ENCODE measurements at places on chromosomes 4 and X.

DNA sequence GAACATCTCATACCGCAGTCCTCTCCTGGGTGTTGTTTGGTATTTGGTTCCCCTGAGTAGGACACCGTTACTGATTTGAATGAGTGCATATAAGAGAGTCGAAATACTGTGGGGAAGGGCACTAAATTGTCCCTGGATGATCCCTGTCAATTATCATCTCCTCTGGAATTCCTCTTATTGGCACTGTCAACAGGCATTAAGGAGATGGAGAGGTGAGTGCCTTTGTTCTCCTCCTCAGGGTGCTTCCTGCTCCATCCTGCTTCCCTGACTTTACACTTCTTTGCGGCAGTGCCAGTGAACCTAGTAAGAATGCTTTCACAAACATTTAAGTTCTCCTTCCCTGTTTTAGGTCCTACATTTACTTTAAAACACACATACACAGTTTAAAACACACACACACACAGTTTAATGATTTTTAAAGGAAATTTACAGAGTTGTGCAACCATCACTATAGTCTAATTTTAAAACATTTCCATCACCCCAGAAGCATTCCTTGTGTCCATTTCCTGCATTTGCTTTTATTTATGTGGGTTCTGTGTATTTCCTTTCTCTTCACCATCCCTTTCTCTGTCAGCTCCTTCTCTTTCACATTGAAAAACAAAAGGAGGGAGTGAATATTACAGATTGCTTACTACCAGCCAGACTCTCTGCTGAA, 20.9 kb upstream of the ZRSR2 start:
- no peak for DNase-seq

GRCh38 chr4:3200423-3201090, 48.4 kb upstream of the MSANTD1 start:
- DNase-seq = no peak

- no peak for DNase-seq
Observed at GRCh38 chrX:140572724-140573123, 67.9 kb upstream of the SOX3 start.

- DNase-seq = no peak
Observed at GRCh38 chrX:153642051-153642654, 4.8 kb upstream of the DUSP9 start.

GRCh38 chr4:87075876-87076275, 141.1 kb downstream of the AFF1 start:
- no peak for DNase-seq

DNA sequence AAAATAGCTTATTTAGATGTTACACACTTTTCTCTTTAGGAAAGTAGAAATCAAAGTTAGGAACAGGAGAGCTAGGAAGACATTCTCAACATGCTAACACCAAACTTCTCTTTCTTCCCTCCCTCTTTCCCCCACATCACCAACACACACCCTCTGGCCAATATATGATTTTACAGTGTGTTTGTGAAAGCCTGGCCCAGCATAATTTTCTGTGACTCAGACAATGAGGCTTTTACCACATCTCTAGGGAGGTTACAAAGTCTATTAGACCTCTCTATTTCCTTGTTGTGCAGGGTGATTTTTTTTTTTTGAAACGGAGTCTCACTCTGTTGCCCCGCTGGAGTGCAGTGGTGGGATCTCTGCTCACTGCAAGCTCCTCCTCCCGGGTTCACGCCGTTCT, 189.9 kb downstream of the AASDH start:
- no peak for DNase-seq

GRCh38 chr4:42327323-42327722, 70.0 kb upstream of the SHISA3 start:
- DNase-seq = no peak

DNA sequence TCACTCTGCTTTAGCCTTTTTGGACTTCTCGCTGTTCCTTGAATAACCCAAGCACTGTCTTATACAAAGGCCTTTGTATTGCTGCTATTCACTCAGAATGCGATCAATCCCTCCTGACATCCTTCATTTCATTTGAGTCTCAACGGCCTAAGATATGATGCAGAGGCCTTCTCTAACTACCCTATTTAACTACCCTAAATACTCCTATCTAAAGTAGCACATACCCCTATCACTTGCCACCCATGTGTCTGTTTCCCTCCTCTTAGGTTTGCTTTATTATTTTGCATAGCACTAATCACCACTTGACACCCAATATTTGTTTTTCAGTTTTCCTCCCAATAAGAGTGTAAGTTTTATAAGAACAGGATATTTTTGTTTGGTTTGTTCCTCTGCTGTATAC, 42.3 kb upstream of the ACSL4 start:
- DNase-seq = no peak

GRCh38 chr4:3201718-3202702, 46.9 kb upstream of the MSANTD1 start:
- DNase-seq = peak; percentile 32

- no peak for DNase-seq
Observed at GRCh38 chr4:153232768-153233167, 28.5 kb downstream of the TRIM2 start.

GRCh38 chr4:27616166-27616565, 755.5 kb downstream of the STIM2 start:
- DNase-seq = no peak

GRCh38 chrX:65755786-65756185, 88.3 kb downstream of the MSN start:
- no peak for DNase-seq

DNA sequence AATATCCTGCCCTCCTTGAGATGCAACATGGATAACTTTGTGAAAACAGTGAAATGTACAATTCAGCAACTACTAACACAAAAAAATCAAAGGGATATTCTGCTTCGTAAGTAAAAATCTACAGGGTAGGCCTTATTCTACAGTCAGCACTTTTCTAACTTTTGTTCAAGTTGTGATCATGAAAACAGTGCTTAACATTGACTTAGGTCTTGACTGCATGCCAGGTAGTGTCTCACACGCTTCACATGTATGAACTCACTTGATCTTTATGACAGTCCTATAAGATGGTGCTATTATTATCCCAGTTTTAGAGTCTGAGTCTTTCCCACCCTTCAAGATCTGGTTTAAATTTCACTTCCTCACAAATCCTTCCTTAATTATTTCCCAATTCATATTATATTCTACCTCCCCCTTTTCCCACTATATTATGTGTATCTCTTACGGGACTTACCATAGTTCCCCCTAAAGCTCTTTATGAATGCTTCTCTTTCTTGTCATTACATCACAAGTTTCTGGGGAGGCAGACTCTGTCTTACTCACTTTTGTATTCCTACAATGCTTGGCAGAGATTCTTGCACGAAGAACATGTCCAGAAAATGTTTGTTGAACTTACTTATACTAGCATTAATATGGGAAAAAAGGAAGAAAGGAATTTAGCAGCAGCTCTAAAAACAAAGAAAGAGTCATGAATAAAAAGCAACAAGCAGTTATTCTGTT, 179.8 kb downstream of the SCFD2 start:
- DNase-seq = no peak

- no peak for DNase-seq
Observed at GRCh38 chr4:122163301-122163700, 11.2 kb downstream of the BLTP1 start.

DNA sequence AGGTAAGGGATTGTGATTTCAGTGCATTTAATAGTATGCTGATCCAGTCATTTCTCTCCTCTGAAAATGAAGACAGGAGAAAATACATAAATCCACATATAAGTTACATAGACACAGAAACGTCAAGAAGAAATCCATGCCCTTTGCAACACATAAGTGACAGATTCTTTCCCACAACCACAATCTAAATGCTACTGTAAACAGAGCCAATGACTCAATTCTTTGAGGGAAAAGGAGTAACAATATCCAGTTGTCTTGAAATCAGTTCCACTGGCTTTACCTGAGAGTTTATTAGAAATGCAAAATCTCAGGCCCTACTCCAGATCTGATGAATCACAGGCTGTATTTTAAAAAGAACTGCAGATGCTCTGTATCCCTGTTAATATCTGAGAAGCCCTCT, 66.4 kb downstream of the ARAP2 start:
- DNase-seq = no peak

DNA sequence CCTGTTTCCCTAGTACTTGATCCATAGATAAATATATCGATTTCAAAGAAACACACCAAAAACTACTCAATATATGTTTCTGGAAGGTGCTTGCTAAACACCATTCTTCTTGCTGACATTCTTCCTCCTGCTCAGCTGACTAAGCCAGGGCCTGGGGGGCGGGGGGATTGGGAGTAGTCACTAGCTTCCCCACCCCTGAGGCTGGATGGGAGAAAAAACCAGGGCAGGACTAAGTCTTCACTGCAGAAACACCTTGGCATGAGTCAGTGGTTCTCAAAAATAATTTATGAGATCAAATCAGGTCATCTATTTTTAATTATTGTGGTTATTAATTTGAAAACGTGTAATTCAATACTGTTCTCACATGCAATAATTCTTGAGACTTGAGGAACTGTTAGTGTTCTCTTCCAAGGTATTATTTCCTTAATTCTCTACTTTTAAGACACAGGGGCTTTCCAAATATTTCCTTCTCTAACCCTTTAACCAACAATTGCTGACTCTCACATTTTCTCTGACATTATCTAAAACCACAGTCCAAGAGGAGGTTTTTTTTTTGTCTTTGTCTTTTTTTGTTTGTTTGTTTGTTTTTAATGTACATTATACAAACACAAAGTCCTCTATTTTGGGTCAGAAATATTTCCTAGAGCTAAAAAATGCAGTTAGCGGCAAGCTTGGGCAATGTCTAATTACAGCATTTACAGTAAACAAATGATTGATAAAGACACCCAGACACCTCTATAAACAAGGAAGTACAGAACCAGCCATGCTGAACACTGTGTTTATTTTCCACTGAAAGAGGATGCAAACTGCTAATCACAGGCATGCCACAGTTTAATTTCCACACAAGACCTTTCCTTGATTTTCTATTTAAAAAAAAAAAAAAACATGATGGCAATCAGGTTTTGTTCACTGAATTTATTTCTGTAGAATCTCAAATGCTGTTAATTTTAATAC, 120.3 kb upstream of the USP9X start:
- DNase-seq = no peak

DNA sequence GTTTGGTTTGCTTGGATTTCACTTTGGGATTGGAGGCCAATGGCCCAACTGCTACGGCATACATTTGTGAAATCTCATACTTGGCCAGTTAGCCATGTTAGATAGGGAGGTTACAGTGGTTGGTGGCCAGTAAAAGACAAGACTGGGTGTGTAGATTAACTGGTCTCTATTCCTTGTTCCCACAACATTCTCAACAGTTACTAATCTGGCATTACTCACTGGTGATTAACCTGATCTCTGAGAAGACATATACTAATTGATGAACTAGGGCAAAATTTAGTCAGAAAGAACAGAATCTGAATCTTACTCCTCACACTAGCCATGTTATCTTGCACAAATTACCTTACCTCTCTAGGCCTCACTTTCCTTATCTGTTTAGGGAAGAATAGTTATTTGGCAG, 33.4 kb downstream of the GATB start:
- no peak for DNase-seq

GRCh38 chrX:112835019-112835418, 5.6 kb downstream of the AMOT start:
- no peak for DNase-seq

DNA sequence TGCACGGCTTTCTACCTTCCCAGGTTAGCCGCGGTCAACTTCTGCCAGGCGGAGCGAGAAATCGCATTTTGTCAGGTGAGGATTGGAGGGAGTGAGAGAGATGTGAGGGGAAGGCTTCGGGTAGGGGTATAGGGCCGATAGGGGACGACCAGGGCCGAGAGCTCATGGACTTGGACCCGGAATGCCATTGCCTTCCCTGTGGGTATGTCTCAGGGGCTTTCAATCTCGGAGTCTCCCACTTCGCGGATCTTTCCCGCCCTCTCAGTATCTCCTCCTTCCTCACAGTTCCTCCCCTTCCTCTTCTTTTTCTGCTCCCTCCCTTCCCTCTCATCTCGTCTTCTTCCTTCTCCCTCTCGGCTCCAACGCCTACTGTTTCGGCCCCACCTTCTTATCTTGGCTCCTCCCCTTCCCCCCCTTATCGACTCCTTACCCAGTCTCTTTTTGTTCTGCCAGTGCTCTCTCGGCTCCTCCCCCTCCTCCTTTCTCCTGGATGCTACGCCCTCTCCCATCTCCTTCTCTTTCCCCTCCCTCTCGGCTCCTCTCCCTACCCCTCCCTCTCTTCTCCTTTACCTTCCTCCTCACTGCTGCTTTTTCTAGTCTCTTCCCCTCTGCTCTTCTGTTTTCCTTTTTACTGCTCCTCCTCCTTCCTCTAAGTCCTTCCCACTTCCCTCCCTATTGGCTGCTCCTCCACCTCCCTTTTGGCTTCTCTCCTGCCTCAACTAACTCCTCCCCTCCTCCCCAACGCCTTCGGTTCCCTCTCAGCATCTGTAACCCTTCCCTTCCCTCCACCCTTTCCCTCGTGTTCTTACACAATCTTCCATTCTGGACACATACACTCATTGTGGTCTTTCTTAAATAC, 29.4 kb upstream of the RBMX start:
- peak; percentile 78 for DNase-seq

GRCh38 chr4:153242839-153243324, 38.6 kb downstream of the TRIM2 start:
- no peak for DNase-seq

DNA sequence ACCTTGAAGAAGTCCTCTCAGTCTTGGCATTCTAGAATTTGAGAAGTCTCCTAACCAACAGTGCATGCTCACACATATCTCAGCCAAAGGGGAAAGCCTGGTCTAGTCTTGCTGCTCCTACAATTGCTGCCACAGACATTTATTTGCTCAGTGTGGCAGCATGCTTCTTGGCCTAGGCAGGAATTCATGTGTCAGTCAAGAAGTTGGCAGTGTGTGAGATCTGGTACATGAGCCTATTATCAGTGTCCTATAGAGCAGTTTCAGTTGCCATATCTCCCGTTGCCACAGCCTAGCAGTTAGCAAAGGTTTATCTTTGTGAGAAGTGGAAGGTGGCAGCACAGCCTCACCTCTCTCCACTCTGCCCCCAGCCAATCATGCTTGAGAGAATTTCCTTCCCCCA, 176.9 kb upstream of the ARHGEF9 start:
- no peak for DNase-seq

GRCh38 chr4:105633241-105633640, 75.2 kb downstream of the INTS12 start:
- no peak for DNase-seq

DNA sequence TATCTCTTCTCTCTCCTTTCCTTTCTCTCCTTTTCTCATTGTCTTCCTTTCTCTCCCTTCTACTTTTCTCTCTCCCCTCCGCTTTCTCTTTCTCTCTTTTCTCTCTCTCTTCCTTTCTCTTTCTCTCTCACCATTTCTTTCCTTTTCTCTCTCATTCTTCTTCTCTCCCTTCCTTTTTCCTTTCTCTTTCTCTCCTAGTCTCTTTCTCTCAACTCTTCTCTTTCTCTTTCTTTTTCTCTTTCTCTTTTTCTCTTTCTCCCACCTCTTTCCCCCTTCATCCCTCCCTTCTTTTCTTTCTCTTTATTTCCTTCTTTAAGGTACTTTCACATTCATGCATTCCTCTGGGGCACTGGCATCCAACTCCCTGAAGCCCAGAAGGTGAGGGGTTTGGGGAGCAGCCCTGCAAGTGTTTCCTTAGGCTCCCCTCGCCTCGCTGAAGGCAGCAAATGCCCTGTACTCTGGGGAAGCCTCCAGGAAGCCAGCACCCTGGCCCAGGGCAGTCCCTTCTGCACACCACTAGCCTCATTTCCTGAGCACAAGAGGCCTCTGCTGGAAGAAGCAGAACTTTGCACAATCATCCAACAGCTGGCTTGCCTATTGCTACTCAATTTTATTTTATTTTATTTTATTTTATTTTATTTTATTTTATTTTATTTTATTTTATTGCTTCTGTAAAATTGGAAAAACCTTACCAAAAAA, 124.2 kb downstream of the NFKB1 start:
- DNase-seq = no peak

GRCh38 chr4:64095398-64095797, 313.9 kb downstream of the TECRL start:
- no peak for DNase-seq

- no peak for DNase-seq
Observed at GRCh38 chr4:145207934-145208333, 27.5 kb upstream of the OTUD4 start.
